ENCODE measurements at places on chromosomes 3 and 15.

GRCh38 chr3:8206971-8207617 lies 294.5 kb upstream of the LMCD1 start:
- no peak for DNase-seq

- no peak for DNase-seq
These were observed 2.4 kb downstream of the ROBO2 start for GRCh38 chr3:77042343-77042742.

DNA sequence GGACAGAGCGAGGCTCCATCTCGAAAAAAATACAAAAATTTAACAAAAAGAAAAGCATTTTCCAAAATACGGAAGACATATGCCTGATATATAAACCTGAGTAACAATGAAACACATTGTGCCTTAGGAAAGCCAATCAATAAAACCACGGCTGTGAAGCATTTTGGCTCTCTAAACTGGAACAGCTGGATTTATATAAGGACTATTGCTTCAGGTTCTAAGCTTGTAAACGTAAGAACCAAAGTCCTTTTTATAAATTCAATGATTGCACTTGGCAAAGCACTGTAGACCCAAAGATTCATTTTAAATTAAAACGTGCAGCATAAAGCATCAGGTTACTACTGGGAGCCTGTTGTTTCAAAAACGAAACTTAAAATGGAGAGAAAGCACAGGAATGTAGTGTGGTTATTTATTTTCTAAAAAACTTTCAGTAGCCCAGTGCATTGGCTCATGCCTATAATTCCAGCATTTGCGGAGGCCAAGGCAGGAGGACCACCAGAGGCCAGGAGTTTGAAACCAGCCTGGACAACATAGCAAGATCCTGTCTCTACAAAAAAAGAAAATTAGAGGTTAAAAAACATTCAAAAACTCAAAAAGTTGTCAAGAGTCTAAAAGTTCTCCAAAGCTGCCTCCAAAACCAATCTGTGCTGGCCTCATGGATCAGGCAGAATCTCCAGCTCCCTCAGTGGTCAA lies 61.5 kb downstream of the USF3 start:
- no peak for DNase-seq

- DNase-seq, result no peak
These were observed 10.0 kb downstream of the CRYGS start for GRCh38 chr3:186534113-186534669.

- DNase-seq, result no peak
These were observed 18.3 kb downstream of the CGGBP1 start for GRCh38 chr3:88040529-88040928.

GRCh38 chr15:77572186-77572585 lies 60.5 kb downstream of the LINGO1 start:
- no peak for DNase-seq

GRCh38 chr15:75761446-75762356 lies 49.1 kb upstream of the CSPG4 start:
- DNase-seq, result no peak

- no peak for DNase-seq
These were observed 21.1 kb downstream of the LRTM1 start for GRCh38 chr3:54906763-54907162.

DNA sequence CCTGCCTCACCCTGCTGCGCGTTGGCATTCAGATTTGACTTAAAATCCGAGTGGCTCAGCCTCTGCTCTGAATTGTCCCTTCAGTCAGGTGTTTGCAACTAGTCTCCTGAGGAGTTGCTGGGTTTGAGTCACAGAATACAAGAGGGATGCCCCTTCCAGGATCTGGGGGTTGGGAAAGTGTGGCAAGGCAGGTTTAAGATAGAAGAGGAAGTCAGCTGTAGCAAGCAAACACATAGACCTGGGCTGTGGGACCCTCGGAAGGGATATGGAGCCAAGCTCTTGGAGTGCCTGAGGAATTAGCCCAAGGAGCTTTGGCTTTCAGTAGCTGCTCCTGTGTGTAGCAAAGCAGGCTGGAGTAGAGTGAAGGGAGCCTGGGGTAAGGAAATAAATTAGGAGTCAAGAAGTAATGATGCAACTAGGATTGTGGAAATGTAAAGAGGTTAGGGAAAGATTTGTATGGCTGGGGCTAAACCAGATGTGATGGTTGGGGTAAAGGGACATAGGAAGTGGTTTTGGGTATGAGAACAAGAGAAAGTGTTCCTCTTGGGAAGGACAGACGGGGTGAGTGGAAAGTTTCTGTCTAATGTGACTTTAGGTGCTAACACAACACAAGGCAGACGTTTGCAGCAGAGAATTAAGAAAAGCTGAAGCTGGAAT lies 41.2 kb downstream of the RAB7A start:
- no peak for DNase-seq

- DNase-seq, result no peak
These were observed 28.3 kb upstream of the ALDH1L1 start for GRCh38 chr3:126208606-126209256.

GRCh38 chr3:143010024-143010423 lies 8.7 kb downstream of the U2SURP start:
- DNase-seq, result no peak

GRCh38 chr15:52362497-52362896 lies 66.9 kb upstream of the MYO5C start:
- no peak for DNase-seq

- DNase-seq, result no peak
These were observed 24.0 kb downstream of the EFCC1 start for GRCh38 chr3:129025108-129025507.

- DNase-seq, result no peak
These were observed 126.4 kb downstream of the P2RY1 start for GRCh38 chr3:152961323-152961722.

DNA sequence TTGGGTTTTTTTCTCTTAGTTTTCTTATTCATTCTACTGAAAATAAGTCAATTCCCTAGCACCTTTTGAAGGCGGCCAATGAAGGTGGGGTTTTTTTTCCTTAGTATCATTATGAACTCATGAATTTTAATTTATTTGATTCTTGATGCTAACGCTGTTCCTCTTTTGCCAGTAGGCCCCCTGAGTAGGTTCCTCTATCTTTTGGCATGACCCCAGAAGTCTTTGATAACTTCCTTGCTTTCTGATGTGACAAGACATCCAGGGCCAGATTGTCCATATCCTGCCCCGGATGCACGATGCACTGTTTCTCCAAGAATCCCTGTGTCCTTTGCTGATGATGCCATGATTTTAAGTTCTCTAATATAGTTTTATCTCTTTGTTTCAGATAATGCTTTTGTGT lies 20.6 kb downstream of the LRRK1 start:
- DNase-seq, result no peak

- DNase-seq, result no peak
These were observed 674 bp downstream of the SERP1 start for GRCh38 chr3:150545419-150546225.

DNA sequence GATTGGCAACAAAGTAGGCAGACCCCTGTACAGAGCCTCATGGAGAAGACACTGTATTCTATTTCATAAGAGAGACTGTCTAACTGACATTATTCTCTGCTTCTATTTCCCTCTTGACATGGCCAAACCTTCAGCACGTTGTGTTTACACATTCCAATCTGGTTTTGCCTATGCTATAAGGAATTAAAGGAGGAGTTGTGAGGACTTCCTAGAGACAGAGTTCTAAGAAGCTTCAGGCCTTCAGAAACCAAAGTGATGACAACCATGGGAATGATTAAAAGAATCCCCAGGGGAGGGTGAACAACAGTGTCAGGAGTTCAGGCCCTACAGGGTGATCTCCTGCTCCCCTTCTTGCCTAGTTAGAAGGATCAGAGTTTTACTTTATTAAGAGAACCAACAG lies 44.9 kb upstream of the CAPN7 start:
- DNase-seq, result no peak

- DNase-seq, result no peak
These were observed 785.6 kb downstream of the NTRK3 start for GRCh38 chr15:87470923-87471322.
